ENCODE measurements at places on chromosomes 2 and 18.

DNA sequence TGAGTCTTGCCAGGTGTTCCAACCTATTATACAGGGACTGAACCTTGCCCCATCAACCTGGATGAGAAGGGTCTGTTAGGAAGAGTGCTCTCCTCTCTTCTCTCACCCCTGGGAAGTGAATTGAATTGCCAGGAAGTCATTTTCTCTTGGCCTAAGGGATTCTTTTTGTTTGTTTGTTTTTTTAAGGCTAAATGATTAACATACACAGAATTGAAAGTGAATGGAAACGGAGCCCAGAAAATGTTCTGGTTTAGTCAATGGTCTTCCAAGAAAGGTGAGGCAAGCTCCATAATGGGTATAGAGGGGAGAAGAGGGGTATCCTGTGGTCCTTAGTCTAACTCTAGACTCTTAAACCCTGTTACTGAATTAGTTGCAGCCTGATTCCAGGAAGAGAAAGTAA, 189.1 kb downstream of the FSHR start:
- no peak for DNase-seq

DNA sequence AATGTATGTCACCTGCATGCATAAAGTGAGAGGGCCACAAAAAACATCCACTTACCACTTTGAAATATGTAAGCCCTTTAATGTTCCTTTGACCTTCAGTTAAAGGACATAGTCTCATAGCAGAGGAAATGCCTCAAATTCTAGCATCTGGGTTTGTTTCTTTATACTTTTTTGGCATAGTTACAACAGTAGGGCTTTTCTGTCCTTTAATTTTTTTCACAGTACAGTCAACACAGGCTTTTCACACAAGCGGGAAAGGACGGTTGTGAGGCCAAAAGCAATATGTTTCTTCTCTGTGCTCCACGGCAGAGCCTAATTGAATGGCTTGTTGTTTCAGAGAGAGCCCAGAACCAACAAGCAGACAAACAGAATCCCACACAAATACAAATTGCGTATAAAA, 57.6 kb downstream of the CRIM1 start:
- DNase-seq, result no peak

GRCh38 chr2:37415128-37415820, 70.8 kb downstream of the QPCT start:
- DNase-seq, result no peak

GRCh38 chr2:73870084-73870483, 22.7 kb upstream of the ACTG2 start:
- no peak for DNase-seq

DNA sequence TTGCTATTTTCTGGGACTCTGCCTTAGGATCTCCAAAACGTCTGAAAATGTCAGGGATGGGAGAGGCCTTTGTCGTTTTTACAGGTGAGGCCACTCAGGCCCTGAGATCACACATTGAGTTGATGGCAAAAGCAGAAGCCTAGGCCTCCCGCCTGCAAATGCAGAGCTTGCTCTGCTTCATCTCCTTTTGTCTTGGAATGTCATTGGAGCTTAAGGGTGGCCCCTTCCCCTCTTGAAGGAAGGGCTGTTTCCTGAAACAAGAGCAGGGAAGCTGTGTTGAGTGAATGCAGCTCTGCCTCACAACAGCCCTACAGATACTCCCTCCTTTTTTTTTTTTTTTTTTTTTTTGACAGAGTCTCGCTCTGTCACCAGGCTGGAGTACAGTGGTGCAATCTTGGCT, 123.5 kb downstream of the GLI2 start:
- no peak for DNase-seq

DNA sequence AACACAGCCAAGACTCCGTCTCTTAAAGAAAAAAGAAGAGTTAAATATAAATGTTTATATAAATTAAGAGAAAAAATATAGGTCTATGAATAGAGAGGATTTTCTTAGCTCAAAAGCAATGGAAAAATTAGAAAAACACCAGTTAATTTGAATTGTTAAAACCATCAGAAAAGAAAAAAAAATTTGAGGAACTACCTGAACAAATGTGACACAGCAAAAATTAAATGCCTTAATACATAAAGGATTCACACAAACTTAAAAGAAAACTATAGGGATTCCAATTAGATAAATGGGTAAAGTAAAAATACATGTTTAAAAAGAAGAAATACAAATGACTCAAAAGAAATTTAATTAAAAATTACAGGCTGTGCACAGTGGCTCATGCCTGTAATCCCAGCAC, 147.9 kb upstream of the DNMT3A start:
- DNase-seq, result no peak

DNA sequence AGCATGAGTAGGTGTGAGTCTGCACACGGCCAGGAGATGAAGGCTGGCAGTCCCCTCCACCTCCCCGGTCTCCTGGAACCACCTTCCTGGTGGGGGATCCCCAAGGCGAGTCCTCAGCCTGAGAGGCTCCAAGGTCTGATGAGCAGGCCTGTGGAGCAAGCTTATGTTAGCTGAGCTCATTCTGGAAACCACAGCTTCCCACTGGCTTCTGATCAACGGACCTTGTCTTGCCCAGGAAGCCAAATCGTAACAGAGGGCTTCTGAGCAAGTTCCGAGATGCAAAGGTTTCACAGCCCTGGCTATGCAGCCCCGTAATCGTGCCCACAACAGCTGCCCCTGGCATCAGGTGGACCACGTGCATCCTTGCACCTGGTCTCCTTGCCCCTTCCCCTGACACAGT, 28.8 kb upstream of the GPR55 start:
- no peak for DNase-seq

- DNase-seq, result no peak
Observed at GRCh38 chr2:96934182-96934495, 52.2 kb downstream of the FAM178B start.

DNA sequence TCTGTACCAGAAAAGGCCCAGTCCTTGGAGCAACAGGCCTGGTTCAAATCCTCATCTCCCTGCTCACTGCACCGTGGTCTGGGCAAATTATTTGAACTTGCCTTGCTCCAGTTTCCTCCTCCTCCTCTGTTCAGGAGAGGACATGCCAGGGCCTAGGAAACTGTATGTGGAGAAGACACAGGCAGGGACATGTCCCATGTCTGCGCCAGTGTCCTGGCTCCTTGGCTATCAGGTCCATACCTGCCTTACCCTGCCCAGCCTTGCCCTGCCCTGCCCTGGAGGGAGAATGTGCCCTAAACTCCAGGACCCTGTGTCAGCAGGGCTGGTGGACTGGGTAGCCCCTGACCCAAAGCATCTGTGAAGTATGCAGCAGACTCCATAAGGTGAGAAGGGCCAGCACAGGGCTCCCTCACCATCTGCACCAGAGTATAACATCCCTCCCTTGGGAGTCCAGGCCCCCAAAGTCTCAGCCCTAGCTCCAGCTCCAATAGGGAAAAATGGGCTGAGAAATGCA, 165.3 kb downstream of the GALNT1 start:
- DNase-seq, result no peak

DNA sequence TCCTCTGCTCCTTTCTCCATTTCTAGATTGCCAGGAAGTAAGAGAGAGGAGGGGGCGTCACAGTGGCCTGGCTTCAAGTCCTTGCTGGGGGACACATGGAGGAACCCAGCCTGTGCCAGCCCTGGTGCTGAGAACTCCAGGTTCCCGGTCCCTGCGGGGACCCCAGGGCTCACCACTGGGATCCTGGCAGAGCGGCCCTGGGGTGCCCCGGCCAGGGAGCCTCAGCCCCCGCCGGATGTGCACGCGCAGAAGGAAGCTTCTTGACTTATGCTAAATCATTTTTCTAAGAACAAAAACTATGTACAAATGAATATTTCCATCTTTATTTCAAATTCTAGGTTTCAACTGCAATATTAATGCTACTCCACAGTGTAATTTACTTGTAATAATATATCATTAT, 82.6 kb upstream of the SP3 start:
- no peak for DNase-seq

DNA sequence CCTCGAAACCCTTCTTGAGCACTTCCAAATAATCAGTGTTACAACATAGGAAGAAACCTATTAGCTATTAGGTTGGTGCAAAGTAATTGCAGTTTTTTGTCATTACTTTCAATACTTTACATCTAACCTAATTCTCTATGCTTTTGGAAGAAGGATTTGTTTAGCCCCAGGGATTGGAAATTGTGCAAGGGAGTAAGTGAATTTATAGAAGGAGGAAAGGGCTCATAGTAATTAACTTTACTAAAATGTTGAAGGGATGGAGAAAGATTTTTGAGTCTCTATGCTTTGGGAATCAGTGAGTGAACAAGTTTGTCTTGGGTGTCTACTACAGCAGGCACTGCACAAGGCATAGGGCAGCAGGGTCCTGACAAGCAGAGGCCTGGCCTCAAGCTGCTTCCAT, 261.1 kb downstream of the EN1 start:
- DNase-seq, result no peak

- no peak for DNase-seq
Observed at GRCh38 chr2:240775905-240776304, 44.1 kb downstream of the KIF1A start.

DNA sequence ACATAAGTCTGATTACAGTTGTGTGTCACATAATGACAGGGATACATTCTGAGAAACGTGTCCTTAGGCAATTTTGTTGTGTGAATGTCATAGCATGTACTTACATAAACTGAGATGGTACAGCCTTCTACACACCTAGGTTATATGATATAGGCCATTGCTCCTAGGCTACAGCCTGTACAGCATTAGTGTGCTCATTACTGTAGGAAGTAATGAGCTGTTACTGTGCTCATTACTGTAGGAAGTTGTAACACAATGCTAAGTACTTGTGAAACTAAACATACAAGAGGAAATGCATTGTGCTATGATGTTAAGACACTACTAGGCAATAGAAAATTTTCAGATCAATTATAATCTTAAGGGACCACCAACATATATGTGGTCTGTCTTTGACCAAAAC, 72.8 kb downstream of the UPP2 start:
- DNase-seq, result no peak

- DNase-seq, result peak; percentile 88
Observed at GRCh38 chr2:24360050-24360962, at the start of gene ITSN2. TSS of gene ITSN2 (minus strand) at chr2:24360536. CDS start at chr2:24328082, 32,454 bp downstream.

DNA sequence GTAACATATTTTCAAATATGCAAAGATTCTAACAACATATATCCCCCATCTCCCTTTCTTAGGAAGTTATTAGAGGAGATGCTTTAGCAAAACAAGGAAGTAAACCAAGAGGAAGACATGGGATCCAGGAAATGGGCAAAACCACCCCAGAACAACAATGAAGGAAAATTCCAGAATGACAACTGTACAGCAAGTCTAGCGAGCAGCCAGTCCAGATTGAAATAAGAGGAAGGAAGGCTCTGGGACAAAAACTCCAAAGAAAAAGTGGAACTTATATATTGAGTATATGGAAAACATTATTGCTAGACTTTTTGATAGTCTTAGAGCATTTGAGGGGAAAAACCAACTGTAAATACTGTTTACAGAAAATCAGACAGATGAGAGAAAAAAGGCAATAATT, 2.9 kb upstream of the ARPC2 start:
- DNase-seq, result no peak

GRCh38 chr2:205848601-205849000, 166.3 kb downstream of the NRP2 start:
- DNase-seq, result no peak

DNA sequence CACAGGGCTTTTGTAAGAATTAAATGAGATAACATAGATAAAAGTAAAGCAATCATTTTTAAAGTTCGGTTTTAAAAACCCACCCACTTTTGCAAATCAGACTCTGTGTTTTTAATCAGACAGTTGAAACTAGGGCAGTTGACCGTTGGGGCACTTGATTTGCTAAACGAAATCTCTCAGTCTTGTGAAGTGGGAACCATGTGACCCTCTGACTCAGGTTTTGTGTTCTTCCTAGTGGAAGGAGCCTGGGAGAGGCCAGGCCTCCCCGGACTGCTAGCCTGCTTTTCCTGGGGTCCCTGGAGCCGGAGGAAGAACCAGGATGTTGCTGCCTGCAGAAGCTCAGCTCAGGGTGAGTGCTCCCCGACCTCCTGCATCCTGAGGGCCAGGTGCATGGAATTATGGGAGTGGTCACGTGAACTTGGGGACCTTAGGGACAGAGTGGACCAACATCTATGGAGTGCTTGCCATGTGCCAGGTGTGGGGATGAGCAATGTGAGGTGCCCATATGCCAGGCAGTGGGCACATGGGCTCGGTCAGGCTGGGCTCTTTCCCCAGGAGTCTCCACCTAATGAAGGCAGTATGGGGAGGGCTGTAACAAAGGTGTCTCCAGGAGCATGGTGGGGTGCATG, 3.9 kb downstream of the C2orf72 start:
- no peak for DNase-seq

GRCh38 chr2:239548965-239549595, 148.3 kb upstream of the HDAC4 start:
- no peak for DNase-seq
